Amniotic stem cell (primary cell): ENCODE measurements at places on chromosomes 6 and 20.

GRCh38 chr6:112252571-112253497 lies 1.5 kb downstream of the LAMA4 start:
- DNase-seq, result no peak

- DNase-seq, result no peak
These were observed 949 bp downstream of the MACROD2 start for GRCh38 chr20:13996265-13996664.

GRCh38 chr20:46230801-46231282 lies 77.5 kb downstream of the CDH22 start:
- no peak for DNase-seq

- no peak for DNase-seq
These were observed 50.5 kb downstream of the CPNE5 start for GRCh38 chr6:36788768-36789167.

DNA sequence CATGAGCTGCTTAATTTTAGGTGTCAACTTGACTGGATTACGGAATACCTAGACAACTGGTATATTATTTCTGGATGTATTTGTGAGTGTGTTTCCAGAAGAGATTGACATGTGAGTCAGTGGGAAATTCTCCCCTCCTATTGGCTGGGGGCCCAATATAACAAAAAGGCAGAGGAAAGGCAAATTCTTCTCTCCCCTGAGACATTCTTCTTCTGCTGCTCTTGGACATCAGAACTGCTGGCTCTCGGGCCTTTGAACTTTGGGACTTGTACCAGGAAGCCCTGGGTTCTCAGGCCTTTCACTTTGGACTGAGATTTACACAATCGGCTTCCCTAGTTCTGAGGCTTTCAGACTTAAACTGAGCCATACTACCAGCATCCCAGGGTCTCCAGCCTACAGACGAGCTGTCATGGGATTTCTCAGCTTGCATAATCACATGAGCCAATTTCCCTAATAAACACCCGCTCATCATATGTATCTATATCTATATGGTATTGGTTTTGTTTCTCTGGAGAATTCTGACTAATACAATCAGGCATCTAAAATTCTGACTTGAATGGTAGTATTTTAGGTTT lies 7.6 kb upstream of the BTN3A3 start:
- no peak for DNase-seq

- DNase-seq, result no peak
These were observed 69.8 kb upstream of the NKX2-2 start for GRCh38 chr20:21583486-21584168.

DNA sequence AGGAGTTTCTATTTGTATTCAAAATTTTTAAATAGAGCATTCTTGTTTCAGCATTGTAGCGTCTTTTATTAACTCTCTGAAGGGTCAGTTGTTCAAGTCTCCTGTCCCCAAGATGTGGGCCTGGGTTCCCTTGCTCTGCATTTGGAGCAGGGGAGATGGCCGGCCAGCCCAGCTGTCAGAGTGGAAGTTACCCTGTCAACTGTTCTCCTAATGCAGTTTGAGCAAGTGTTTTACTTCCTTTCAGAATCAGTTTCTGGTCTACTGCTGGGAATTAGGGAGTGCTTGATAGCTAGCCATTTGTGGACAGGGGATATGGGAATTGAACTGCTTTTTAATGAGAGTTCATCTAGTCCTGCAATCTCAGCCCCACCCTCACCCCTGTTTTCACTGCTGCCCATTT lies 116.6 kb downstream of the QKI start:
- DNase-seq, result no peak

DNA sequence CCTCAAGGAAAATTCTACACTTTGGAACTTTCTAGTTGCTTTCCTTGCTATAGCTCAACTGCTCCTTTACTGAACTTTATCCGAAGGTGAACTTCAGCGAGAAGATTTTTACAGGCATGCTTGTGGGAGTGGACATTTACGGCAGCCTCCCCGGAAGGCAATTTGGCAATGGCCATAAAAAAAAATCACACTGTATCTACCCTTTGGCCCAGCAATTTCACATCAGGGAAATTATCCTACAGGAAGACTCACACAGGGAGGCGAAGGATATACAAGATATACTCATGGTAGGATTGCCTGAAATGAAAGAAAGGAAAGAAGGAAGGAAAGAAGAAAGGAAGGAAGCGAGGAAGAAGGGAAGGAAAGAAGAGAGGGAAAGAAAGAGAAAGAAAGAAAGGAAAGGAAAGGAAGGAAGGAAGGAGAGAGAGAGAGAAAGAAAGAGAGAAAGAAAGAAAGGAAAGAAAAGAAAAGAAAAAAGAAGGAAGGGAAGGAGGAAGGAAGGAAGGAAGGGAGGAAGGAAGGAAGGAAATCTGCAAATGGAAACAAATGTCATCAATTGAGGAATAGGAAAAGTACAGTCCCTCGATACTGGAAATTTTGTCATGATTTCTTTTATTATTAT lies 25.7 kb downstream of the OVOL2 start:
- no peak for DNase-seq

DNA sequence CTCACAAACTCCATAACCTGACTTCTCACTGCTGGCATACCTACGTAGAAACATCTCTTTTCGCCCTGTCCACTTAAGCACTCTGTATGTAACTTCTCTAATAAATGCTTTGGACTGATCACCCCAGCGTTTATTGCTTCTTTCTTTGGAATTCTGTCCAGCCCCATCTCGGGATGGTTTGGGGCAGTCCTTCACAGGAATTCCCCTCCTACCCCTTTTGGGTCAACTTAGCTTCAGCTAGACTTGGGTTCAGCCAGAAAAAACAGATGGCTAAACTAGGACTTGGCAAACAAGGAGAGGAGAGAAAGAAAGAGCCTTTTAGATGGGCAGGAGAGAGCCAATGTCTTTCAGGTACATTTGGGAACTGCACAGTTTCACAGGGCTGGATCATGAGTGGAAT lies 3.9 kb upstream of the LTV1 start:
- DNase-seq, result no peak

GRCh38 chr6:154732538-154733182 lies 556 bp upstream of the SCAF8 start:
- no peak for DNase-seq

- DNase-seq, result no peak
These were observed 32.7 kb downstream of the HLA-A start for GRCh38 chr6:29974901-29975560.

GRCh38 chr6:11804701-11805100 lies 26.1 kb upstream of the ADTRP start:
- no peak for DNase-seq

- DNase-seq, result no peak
These were observed 79.4 kb downstream of the HMGCLL1 start for GRCh38 chr6:55499591-55499990.

DNA sequence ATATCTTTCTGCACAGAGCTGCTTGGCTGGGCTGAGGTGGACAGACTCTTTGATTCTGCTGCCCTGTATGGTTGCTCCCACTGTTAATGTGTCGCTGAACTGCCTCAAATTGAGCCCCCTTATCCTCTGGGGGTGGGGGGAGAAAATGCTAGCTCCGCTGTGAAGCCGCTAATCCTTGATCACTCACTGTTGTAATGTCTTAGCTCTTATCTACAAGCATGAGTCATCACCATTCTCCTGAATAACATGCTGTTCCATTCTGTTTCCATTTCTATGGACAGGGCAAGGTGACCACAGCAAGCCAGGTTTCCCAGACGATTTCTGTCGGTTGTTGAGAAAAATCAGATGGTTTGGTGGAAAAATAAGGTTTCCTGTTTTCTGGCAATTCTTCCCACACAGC lies 218.4 kb upstream of the GGTLC1 start:
- no peak for DNase-seq
